ENCODE measurements at places on chromosomes 2 and 18.
A peak's percentile ranks its signal among the peaks of the same experiment; 100 is the strongest.

- H3K27me3 ChIP-seq, result no peaks in the 10 kb centered on the region
- peaks cover 45% of the 10 kb centered on the region for H3K4me1 ChIP-seq
- no peaks in the 10 kb centered on the region for H3K36me3 ChIP-seq
- no peak overlapping the region for H3K4me3 ChIP-seq
- no peak overlapping the region for H3K27ac ChIP-seq
- DNase-seq, result no peak
These were observed 19.9 kb upstream of the SCYGR1 start for GRCh38 chr2:227407591-227408151.

- H3K4me1 ChIP-seq, result peaks cover 7% of the 10 kb centered on the region
- no peak for DNase-seq
- peaks cover 4% of the 10 kb centered on the region for H3K36me3 ChIP-seq
- H3K27me3 ChIP-seq, result no peaks in the 10 kb centered on the region
These were observed 16.0 kb upstream of the TSPYL6 start for GRCh38 chr2:54271843-54272627.

DNA sequence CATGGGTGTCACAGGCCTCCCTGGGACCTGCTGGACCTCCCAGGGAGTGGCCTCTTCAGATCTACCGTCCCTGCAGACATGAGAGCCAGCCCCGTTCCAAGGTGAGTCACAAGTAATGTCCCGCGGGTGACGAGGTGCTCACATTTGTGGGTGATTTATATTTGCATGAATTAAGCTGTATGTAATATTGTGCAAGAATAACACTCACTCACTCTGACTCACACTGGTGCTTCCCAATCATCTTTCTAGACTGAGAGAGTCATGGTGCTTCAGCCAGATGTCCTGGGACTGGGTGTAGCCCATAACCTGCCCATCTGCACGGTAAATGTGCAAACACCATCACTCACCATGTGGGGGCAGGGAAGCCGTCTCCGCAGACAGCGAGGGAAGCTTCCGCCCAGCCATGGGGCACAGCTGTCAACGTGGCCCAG lies 347.5 kb upstream of the SALL3 start:
- H3K36me3 ChIP-seq, result no peaks in the 10 kb centered on the region
- no peak overlapping the region for H3K27ac ChIP-seq
- DNase-seq, result no peak
- no peak overlapping the region for H3K4me3 ChIP-seq
- H3K27me3 ChIP-seq, result no peaks in the 10 kb centered on the region

DNA sequence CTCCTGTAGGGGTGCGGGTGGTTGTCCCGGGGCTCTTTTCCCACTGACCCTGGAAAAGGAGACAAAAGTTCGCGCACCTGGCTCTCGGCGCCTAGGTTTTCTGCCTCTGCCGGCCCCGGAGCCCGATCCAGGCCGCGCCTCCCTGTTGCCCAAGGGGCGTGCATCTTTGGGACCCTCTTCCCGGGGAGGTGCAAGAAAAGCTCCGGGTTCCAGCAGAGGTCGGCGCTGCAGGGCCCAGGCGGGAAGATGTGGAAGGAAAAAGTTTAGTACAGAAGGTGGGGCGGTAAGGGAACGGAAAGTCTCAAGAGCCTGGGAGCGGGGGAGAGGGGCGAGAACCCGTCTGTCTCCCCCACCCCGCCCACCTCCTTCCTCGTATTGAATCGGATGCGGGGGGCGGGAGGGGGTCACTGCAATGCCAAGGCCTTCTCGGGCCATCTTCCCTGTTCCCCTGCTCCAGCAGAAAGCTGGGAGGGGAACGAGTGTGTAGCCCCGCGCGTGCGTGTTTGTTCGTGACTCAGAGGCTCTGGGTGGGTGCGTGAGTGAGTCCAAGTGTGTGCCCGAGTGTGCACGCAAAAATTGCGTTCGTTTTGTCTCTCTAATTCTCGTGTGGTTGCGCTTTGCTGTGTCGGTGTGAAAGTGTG lies 6.3 kb upstream of the EN1 start:
- peak overlapping the region; percentile 38 for H3K27ac ChIP-seq
- no peak overlapping the region for H3K4me3 ChIP-seq
- peaks cover 75% of the 10 kb centered on the region for H3K27me3 ChIP-seq
- DNase-seq, result no peak
- peaks cover 19% of the 10 kb centered on the region for H3K4me1 ChIP-seq

- DNase-seq, result no peak
- no peaks in the 10 kb centered on the region for H3K27me3 ChIP-seq
- H3K27ac ChIP-seq, result no peak overlapping the region
- H3K36me3 ChIP-seq, result peaks cover 6% of the 10 kb centered on the region
- H3K4me3 ChIP-seq, result no peak overlapping the region
These were observed 30.9 kb downstream of the E2F6 start for GRCh38 chr2:11435036-11435435.

DNA sequence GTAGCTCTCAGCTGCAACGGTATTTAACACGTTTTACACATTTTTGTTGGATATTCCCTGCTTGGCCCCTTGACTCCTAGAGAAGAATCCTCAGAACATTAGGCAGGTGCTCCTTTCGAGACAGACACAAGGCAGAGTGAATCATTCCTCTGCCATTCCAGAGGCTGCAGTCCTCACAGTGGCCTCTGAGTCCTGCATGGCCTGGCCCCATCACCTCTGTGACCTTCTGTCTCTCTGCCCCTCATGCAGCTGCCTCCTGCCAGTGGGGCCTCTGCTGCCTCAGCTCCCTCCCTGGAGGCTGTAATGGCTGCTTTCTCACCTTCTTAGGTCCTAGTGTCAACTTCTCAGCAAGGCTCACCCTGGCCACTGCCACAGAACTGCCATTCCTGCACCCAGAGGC lies 101.3 kb downstream of the PTPRM start:
- no peaks in the 10 kb centered on the region for H3K27me3 ChIP-seq
- no peaks in the 10 kb centered on the region for H3K4me1 ChIP-seq
- H3K4me3 ChIP-seq, result no peak overlapping the region
- H3K27ac ChIP-seq, result no peak overlapping the region
- H3K36me3 ChIP-seq, result no peaks in the 10 kb centered on the region
- DNase-seq, result no peak

- no peaks in the 10 kb centered on the region for H3K36me3 ChIP-seq
- DNase-seq, result peak; percentile 33
- peaks cover 32% of the 10 kb centered on the region for H3K27me3 ChIP-seq
- H3K27ac ChIP-seq, result no peak overlapping the region
- peak overlapping the region; percentile 55 for H3K4me3 ChIP-seq
These were observed 126.0 kb downstream of the OSBPL1A start for GRCh38 chr18:24271381-24272228.

DNA sequence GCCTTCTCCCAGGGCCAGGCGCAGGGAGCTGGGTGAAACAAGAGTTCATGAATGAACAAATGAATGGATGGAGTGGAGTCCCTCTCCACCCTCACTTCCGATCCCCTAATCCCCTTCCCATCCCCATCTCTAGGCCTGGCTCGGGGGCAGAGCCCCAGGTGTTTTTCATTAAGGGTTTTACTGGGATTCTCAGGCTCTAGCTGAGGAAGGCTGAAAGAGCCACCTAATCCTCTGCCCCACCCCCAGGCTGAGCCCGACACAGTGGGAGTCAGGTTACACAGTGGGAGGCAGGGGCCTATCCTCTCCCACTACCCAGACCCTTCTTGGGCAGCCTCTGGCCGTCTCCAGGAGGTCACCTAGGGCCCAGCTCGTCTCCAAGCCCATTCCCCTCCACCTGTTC lies 36.1 kb downstream of the SDC1 start:
- DNase-seq, result no peak
- no peaks in the 10 kb centered on the region for H3K4me1 ChIP-seq
- no peak overlapping the region for H3K27ac ChIP-seq
- no peaks in the 10 kb centered on the region for H3K27me3 ChIP-seq
- H3K4me3 ChIP-seq, result no peak overlapping the region

DNA sequence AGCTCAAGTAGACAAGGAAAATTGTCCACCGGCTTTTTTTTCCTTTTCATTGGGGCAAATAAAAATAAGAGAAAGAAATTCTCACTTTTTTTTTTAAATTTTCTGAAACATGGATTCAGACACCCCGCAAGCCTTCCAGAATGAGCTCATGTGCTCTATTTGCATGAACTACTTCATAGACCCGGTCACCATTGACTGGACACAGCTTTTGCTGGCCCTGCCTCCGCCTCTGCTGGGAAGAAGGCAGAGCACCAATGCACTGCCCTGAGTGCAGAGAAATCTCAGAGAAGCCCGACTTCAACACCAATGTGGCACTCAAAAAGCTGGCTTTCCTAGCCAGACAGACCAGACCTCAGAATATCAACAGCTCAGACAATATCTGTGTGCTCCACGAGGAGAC lies 30.2 kb upstream of the TRIM43B start:
- no peak overlapping the region for H3K4me3 ChIP-seq
- no peaks in the 10 kb centered on the region for H3K36me3 ChIP-seq
- H3K4me1 ChIP-seq, result no peaks in the 10 kb centered on the region
- DNase-seq, result no peak

- peaks cover 44% of the 10 kb centered on the region for H3K4me1 ChIP-seq
- peak; percentile 67 for DNase-seq
- H3K36me3 ChIP-seq, result peaks cover 8% of the 10 kb centered on the region
- peak within 1 kb of the TSS; percentile 88 for H3K4me3 ChIP-seq
- no peaks in the 10 kb centered on the region for H3K27me3 ChIP-seq
These were observed at the start of gene DOCK10 for GRCh38 chr2:225041851-225042799. Gene DOCK10, minus strand, starts transcription at chr2:225042468. Its CDS starts 94 bp downstream, at chr2:225042374.

DNA sequence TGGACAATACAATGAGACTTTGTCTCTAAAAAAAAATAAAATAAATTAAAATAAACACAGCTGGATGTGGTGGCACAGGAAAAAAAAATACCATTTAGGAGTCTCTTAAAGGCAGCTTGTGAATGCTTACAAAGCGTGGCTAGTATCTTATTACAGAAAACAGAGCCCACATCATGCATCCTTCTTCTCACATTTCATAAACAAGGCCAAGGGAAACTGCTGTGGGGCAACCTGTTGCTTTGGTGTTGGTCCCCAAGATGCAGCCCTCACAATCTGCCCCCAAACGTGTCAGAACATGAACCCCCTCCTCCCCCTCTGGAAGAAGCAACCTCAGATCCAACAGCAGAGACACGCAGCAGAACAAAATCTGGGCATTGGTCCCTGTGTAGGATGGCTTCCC lies 2.6 kb downstream of the SLC14A1 start:
- H3K27me3 ChIP-seq, result no peaks in the 10 kb centered on the region
- H3K4me3 ChIP-seq, result no peak overlapping the region
- no peaks in the 10 kb centered on the region for H3K36me3 ChIP-seq
- DNase-seq, result no peak
- no peak overlapping the region for H3K27ac ChIP-seq
- no peaks in the 10 kb centered on the region for H3K4me1 ChIP-seq

GRCh38 chr2:226136739-226137138 lies 662.9 kb downstream of the IRS1 start:
- no peak for DNase-seq
- H3K4me1 ChIP-seq, result no peaks in the 10 kb centered on the region
- no peaks in the 10 kb centered on the region for H3K36me3 ChIP-seq
- no peak overlapping the region for H3K4me3 ChIP-seq
- no peak overlapping the region for H3K27ac ChIP-seq

DNA sequence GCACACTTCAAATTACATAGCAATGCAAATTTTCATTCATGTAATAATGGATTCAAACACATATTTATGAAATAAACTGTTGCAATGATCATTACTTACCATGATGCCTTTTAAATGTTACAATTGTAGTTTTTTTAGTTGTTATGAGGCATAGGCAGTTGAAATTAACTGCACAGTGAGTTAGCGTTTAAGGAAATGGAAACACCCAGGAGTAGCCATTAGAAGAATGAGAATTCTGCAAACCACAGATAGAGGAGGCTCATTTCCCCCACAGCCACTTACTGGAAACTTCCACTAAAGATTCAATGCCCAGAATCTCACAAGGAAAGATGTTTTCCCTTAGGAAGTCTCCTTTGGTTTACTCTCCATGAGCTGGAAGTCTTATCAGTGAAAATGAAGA lies 8.4 kb downstream of the ARL4C start:
- DNase-seq, result no peak
- H3K27me3 ChIP-seq, result no peaks in the 10 kb centered on the region
- H3K27ac ChIP-seq, result peak overlapping the region; percentile 97

GRCh38 chr2:189082376-189082975 lies 97.1 kb downstream of the COL5A2 start:
- no peak overlapping the region for H3K4me3 ChIP-seq
- H3K4me1 ChIP-seq, result no peaks in the 10 kb centered on the region
- no peaks in the 10 kb centered on the region for H3K36me3 ChIP-seq
- no peak overlapping the region for H3K27ac ChIP-seq

DNA sequence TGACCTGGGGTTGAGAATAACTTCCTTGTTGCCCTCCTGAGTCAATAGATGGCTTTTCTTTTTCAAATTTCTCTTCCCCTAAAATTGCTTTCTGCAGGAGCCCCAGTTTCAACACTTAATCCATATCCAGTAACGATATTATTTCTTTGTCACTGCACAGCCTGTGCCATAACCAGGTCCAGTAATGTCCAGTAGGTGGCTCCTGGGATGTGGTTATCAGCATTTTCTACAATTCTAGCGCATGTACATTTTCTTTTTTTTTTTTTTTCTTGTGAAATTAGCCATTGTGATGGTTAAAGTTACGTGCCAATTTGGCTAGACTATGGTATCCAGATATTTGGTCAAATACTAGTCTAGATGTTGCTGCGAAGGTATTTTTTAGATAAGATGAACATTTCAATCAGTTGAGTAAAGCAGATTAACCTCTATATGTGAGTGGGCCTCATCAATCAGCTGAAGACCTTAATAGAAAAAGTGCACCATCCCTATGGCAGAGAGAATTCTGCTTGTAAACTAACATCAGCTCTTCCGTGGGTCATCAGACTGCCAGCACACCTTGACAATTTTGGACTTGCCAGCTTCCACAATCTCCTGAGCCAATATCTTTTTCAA lies 72.9 kb upstream of the SCG2 start:
- H3K4me1 ChIP-seq, result no peaks in the 10 kb centered on the region
- peaks cover 1% of the 10 kb centered on the region for H3K27me3 ChIP-seq
- no peak overlapping the region for H3K4me3 ChIP-seq
- H3K36me3 ChIP-seq, result no peaks in the 10 kb centered on the region
- no peak overlapping the region for H3K27ac ChIP-seq
- DNase-seq, result no peak

DNA sequence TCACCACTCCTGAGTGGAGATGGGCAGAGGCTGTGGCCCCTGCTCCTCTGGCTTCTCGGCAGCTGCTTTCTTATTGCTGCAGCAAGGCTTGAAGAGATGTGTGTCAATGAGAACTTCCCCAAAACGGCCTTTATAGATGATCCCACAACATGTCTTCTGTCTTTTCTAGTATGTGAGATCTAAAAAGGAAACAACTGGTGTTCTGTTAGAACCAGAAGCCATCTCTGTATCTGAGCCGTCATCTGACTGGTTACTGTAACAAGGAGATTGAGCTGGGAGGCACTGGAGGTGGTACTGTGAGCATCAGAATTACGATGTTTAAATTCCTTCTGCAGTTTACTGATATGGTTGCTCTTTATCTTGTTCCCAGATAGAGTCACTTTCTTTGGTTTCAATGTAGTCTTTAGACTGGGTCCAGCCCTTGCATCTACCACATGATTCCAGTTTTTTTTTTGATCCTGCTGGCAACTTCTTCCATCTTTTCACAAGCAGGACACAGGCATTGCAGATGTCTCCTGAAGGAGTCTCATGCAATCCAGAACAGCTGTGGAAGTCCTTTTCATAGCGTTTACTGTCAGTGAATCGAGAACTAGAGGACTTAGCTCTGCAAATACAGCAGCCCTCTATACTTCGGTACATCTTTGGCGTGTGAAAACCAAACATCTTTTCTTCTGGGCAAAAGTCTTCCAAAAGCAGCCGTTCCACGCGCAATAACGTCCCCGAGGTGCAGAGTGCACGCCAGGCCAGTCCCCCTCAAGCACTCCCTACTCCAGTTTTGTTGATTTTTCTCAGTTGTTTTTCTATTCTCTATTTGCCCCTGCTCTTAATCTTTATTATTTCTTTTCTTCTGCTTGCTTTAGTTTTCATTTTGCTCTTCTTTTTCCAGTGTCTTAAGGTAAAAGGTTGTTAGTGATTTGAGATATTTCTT lies 29.7 kb downstream of the TAF4B start:
- H3K36me3 ChIP-seq, result peaks cover 6% of the 10 kb centered on the region
- H3K4me3 ChIP-seq, result no peak overlapping the region
- peaks cover 17% of the 10 kb centered on the region for H3K4me1 ChIP-seq
- no peak overlapping the region for H3K27ac ChIP-seq
- no peak for DNase-seq
